Activated T-helper 17 cell treated with anti-CD3 and anti-CD28 coated beads, Interleukin-2, amount 50 U/mL, for 72 hours (primary cell): ENCODE measurements at places on chromosomes 6 and 20. TPM values are rescaled to one million over a fixed set of nuclear protein-coding genes. Genes with fewer than 3 reads are reported as not detected.

LAMA4 gene
- total RNA-seq, result not detected

DNA sequence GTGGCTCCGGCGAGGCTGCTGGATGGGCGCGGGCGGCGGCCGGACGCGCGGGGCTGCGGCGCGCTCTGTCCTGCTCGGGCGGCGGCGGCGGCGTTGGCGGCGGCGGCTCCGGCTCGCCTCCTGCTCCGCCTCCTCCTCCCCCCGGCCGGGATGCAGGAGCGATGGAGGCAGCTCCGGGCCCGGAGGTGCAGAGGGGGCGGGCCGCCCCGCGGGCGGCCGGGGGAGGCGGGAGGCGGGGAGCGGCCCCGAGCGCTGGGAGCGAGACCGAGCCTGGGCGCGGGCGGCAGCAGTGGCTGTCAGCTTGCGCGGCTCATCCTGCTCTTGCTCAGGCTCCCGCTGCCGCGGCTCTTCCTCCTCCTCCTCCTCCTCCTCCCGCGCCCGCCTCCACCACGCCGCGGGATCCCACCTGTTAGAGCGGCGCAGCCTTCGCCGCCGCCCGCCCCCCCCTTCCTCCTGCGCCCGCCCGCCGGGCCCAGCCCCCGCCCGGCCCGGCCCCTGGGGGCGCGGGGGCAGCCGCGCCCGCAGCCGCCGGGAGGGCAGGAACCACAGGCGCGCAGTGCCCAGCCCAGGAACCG is at the start of gene NOL4L:
NOL4L (minus strand) TSS at position 323 of the 575 bp plus-strand sequence. CDS start 443 bp downstream, outside the sequence.
- peak; percentile 41 for ATAC-seq

OLIG3 gene
- total RNA-seq, result 3.5 TPM

- peak; percentile 83 for ATAC-seq
Observed at GRCh38 chr6:44976677-44977641, 351.2 kb upstream of the RUNX2 start.

DNA sequence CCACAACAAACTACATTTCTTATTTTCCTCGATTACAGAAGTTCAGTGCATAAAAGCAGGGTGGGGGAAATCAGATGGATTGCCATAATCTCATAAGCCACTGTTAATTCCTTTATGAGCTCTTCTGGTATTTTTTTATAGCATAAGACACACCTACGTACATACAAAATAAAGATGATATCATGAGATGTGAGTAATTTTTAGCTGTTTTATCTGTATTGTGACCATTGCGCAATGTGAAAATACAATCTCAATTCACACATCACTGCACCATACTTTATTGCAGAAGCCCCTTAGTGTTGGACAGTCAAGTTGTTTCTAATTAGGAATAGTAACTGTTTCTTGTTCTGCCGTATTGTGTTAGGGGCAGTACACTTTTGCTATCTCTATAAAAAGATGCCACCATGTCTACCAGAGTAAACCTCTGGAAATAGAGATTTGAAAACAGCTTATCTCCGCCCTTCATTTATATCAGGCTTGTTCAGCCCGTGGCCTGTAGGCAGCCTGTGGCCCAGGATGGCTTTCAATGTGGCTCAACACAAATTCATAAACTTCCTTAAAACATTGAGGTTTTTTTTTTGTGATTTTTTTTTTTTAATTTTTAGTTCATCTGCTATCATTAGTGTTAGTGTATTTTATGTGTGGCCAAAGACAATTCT is 90.4 kb downstream of the FARS2 start:
- no peak for ATAC-seq

- no peak for ATAC-seq
Observed at GRCh38 chr6:31712296-31712695, 2.9 kb upstream of the LY6G6D start.
